ENCODE measurements at places on chromosomes 6 and 20.

DNA sequence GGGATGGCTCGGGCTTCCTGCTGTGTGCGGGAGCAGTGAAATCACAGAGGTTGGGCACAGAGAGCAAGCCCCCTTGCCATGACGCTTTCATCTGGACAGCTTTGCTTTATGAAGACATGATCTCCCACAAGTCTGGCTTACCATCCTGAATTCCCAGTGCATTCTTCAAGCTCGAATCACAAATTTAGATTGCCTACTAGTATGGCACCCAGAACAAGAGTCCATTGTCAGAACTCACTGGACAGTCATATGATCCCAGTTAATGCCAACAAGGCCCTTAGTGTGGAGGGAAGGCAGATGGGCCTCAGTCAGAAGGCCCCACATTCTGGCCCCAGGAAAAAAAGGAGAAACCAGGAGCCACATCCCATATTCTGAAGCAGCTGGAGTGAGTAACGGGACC, 147.3 kb upstream of the FOXQ1 start:
- DNase-seq = peak; percentile 13

DNA sequence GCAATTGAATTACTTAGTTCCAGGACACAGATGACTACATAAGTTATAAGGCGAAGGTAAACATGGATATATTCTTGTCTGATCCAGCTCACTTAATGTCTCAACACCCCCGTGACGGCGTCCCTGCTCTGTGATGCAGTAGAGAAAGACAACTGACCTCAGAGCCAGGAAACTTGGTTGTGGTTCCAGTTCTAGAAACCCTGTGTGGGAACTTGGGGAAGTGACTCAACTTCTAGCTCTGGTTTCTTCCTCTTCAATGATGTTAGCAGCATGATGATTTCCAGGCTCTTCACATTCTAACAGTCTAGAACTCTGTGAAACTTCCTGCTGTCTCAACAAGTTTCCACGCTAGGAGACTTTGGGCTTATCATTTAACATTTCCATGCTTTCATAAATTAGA, 18.4 kb downstream of the LAMA4 start:
- no peak for DNase-seq

GRCh38 chr6:90383196-90383822, 86.7 kb upstream of the BACH2 start:
- DNase-seq = no peak

DNA sequence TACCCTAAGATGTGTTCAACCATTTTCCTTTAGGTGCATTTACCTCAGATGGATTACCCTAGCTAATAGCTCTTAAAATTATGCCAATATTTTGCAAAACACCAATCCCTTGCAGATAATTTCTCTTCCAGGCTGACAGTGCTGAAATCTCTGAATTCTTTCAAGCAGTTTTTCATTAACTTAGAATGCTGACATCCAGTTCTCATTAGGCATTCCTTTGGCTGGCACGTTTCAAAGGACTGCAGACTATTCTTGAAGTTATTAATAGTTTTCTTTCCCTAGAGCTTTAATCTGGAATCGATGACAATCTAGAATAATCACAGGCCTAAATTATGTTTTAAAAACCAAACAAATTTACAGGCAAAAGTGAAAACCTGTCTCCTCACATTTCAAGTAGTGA, 68.3 kb downstream of the SMLR1 start:
- DNase-seq = no peak

DNA sequence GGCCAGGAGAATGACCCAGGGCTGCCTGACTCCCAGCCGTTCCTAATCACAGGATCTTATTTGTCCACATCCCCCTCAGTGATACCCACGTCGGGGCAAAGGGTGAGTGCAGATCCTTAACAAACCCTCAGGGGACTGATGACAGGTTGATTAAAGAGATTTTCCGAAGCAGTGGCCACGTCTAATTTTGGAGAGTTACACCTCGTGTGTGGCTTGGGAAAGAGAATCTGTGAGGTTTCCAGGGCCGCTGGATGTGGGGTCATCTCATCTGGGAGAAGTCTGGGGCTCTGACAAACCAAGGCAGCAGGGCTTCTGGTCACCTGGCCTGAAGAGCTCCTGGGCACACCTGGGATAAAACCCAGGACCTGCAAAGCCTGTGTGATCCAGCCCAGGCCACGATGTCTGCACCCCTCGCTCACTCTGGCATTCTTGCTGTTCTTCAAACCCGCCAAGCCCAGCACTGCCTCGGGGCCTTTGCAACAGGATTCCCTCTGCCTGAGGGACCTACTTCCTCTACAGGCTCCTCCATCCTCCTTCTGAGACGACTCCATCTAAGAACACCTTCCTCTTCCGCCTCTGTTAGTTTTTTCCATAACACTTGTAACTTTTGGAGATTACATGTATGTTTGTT, 4.7 kb downstream of the JPH2 start:
- no peak for DNase-seq

DNA sequence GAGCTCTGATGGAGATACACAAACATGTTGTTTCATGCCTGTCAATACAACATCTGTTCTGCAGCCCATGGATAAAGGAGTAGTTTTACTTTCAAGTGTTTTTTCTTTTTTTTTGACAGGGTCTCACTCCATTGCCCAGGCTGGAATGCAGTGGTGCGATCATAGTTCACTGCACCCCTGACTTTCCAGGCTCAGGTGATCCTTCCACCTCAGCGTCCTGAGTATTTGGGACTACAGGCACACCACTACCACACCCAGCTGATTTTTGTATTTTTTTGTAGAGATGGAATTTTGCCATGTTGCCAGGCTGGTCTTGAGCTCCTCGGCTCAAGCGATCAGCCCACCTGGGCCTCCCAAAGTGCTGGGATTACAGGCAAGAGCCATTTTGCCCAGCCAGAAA, 97.0 kb downstream of the SMAP1 start:
- no peak for DNase-seq

DNA sequence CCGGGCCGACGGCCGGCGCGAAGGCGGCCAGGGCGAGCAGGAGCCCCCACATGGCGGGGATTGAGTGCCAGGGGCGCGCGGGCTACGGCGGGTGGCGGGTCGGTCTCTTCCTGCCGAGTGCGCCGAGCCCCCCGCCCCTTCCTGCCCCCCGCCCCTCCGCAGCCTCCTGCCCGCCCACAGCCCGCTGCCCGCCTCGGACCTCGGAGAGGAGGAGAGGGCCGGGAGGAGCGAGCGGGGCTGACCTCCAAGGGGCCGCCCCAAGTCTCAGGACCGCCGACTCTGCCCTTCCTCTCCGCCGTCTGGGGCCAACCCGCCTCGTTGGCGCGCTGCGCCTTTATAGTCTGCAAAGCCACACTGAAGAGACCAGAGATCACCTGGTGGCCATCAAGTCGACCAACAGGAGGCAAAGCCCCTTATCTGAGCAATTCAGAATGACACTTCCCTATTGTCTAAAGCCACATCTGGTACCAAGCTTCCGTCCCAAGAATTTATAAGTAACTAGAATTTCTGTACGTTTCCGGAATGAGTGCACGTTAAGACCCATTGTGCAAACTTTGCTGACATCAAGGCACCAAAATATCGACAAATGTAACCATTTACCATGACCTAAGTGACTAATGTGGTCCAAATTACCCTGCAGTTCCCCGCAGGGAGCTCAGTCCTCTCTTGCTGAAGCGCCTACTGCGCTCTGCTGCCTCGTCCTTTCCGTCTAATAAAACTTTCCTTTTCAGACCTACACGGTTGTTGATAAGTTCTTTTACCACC, at the start of gene CPXM1:
CPXM1 (minus strand) TSS at position 107 of the 765 bp plus-strand sequence; CDS start at position 52, 55 bp downstream.
- no peak for DNase-seq

- DNase-seq = no peak
Observed at GRCh38 chr6:16800341-16800740, 39.1 kb upstream of the ATXN1 start.

DNA sequence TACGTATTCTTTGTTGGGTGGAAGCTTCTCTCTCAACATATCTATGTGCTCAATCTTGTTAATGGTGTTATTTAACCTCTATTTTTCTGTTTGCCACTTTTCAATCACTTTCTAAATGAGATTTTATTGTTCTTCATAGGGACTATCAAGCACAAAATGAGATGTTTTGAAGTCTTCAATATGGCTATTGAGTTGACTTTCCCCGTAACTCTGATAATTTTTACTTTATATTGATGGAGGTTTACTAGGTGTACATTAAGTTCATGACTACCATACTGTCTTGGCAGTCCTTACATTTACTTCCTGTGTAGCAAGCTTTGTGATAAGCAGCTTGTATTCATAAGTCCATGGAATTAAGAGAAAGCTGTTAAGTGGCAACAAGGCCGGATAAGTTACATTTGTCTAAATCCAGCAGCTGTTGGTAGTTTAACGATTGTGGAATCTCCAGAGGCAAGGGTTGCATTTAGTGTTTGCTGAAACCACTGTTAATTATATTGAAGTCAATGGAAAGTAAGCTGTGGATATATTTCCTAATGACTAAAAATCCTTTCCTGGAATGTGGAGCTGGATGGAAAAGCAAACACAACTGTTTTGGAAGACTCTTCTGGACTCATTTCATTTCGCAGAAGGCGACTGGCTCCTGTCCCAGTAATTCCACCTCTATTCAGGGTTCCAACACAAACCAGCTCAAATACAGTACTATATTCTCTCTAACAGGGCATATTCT, 57.3 kb upstream of the SMIM29 start:
- DNase-seq = no peak

DNA sequence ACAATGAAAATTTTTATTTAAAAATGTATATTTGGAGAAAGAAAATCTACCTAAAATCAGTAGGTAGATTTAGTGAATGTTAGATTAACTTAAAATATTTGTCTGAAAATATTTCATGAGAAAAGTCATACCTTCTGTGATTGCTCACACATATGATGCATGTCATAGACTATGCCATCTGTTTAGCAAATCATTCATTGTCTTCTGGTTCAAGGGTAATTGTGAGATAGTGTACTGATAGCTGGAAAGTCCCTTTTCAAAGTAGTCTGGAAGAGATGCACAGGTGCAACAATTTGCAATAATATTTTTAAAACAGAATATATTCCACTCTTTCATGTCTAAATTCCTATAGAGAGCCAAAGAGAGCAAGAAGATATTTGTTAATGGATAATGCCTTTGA, 21.0 kb upstream of the RNF217 start:
- no peak for DNase-seq

- DNase-seq = no peak
Observed at GRCh38 chr20:9632991-9633390, 118.6 kb downstream of the LAMP5 start.

DNA sequence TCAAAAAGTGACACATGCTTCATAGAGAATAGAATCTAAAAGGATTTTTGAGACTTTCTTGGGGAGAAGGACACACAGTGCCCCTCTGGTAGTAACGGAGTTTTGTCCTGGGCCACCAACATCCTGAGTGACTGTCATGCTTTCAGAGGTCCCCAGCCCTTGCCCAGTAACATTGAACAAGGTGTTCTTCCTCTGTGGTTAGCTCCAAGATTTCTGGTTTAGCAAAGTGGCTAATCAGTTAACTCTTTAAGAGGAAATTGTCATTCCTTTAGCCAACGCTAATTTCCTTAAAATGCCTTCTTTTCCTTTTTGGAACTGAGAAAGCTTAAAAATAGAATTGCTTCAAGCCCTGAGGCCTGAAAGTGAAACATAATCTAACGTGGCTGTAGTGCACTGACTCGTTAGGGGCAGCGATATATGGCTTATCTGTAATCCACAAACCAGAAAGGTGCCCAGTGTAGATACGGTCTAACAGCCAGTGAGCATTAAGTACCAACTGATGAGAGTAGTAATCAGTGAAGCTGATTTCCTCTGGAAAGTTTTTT, 7.8 kb downstream of the E2F3 start:
- no peak for DNase-seq

DNA sequence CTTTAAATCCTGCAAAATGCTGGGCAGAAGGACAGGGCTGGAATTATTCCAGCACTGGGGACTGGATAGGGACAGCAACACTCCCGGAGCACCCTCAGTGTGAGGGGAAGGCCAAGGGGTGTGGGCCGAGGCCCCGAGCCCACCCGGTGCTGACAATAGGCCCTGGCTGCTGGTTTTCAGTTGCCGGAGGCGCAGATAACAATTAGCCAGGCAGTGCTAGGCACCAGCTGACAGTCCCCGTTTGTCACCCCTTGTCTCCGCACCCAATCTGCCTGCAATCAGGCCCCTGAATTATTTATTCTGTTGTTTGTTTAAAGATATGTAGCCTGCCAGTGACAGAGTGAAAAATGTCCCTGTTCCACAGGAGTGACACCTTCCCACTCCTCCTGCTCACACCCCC, 120.0 kb downstream of the GRM4 start:
- DNase-seq = no peak

DNA sequence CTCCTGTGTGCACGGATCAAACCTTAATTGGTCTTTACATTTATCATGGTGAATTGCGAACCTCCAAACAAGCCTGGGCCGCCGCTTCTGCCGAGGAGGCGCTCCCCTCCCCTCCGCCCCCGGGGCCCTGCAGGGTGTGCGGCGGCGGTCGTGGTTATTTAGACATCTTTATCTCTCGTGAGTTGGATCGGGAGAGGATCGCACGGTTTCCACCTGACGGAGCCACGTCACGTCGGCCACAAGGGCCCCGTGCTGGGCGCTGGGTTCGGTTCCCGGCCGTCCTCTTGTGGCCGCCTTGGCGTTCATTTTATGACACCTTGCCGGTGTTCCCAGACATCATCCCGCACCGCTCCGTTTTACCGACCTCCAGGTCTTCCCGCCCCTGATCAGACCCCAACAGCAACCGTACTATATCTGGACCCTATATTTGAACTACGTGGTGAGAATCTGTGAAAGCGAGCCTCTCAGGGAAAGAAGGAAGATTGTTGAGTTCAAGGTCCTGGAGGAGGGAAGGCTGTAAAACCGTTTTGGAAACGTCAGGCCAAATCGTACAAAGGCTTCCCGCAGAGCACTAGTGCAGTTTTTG, 1.3 kb upstream of the CNR1 start:
- DNase-seq = no peak

- peak; percentile 72 for DNase-seq
Observed at GRCh38 chr20:8545212-8545611, 413.1 kb downstream of the PLCB1 start.

GRCh38 chr6:7058250-7058923, 49.4 kb upstream of the RREB1 start:
- peak; percentile 98 for DNase-seq

GRCh38 chr6:42201382-42201781, 6.6 kb upstream of the GUCA1B start:
- no peak for DNase-seq

DNA sequence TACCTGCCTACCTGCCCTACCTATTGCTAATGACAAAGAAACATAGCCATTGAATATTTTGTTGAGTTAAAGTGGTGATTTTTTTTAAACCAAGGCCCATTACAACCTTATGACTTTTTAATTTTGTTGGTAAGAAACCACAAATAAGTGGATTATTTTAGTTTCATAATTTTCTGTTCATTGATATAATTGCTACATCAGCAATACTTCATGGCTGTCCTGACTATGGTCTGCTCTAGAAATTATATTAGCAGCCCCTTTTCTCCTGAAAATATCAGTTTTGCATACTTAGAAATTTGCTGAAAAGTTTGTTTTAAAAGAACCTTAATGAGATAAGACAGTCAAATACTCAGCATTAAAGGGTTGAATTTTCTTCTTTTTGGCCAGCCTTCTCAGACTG, 106.5 kb downstream of the HIVEP1 start:
- DNase-seq = no peak

GRCh38 chr20:40908309-40908708, 120.3 kb upstream of the TOP1 start:
- no peak for DNase-seq

- DNase-seq = no peak
Observed at GRCh38 chr6:45595010-45595851, 217.5 kb upstream of the SUPT3H start.

GRCh38 chr6:169800668-169801395, 49.4 kb downstream of the ERMARD start:
- peak; percentile 68 for DNase-seq

GRCh38 chr6:68572525-68572924, 62.6 kb upstream of the ADGRB3 start:
- DNase-seq = no peak

GRCh38 chr20:36461600-36462439, 79.5 kb upstream of the MYL9 start:
- DNase-seq = peak; percentile 62
